Fibroblast of the conjunctiva (primary cell): ENCODE measurements at places on chromosomes 3 and 15.

GRCh38 chr3:30604093-30604492, 2.3 kb upstream of the TGFBR2 start:
- DNase-seq = no peak

- peak; percentile 29 for DNase-seq
These were observed 34.1 kb downstream of the AKAP13 start for GRCh38 chr15:85414495-85414894.

DNA sequence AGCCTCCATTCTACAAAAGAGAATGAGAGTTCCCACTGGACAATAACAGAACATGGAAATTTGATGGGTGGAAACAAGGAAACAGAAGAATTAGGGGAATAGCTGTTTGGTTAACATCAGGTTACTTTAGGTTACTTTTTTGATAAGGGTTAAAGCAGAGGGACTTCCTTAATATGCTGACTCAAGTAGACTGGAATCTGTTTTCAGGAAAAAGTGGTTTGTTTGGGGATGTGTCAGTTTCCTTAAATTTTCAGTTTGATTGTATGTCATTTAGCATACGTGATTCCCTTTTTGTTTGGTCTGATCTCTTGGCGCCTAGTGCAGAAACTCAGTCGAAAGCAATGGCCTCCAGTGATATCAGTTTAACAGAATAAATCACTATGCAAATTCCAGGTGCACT, 411.8 kb upstream of the GRM7 start:
- no peak for DNase-seq

DNA sequence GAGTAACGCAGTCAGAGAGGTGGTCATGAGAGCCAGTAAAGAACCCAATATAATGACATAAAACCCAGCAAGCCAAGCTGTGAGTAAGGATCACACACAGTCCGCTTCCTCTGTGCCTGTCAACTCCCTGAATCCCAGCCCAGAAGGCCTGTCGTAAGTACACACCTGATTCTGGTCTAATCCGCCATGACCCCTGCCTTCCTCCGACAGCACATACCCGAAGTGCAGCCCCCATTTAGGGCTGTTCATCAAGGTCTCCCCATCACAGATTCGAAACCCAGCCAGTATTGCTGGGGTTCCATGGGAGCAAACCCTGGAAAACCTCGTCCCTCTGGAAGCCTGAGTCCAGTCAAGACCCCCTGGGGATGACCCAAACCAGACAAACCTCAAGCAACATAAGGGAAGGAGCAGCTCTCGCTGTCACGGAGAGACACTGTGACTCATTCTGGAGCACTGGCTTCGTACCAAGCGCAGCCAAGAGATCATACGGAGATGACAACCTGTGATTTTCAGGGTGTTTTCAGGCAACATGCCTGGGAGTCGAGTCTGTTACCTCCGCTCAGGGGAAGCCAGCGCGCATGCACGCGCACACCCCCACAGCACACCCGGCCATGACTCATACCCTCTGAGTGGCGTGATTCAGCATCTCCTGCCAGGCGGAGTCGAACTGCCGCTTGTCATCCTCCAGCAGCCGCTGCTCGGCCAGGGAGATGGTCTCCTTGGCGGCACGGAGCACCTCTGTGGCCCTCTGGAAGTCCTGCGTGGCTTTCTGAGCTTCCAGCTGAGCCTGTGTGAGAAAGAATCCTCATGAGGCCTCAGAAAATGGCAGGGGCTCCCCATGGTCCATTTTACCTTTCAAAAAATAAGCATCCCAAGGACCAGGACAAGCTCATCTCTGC, 63.0 kb downstream of the SH3BP5 start:
- DNase-seq = peak; percentile 89

- DNase-seq = no peak
These were observed 102.9 kb upstream of the ARHGEF3 start for GRCh38 chr3:56904552-56905215.

- DNase-seq = no peak
These were observed 42.2 kb upstream of the POMGNT2 start for GRCh38 chr3:43148033-43148432.

- DNase-seq = no peak
These were observed 18.9 kb downstream of the PHC3 start for GRCh38 chr3:170162630-170163029.

DNA sequence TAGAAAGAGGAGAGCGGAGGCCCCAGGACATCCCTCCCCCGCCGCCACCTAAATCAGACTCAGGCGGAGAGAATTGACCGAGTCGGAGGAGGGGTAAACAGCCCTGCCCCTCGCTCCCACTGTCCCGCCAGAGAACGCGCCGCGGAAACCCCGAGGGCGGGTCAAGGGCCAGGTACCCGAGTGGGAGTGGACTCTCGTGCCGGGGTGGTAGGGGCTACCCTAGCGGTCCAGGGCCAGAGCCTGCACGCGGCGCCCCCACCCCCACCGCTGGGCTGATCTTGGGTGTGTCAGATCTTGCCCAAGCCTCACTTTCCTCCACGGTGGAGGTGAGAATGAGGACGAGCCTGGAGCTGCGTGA, 19.0 kb downstream of the SPATA12 start:
- DNase-seq = no peak

- no peak for DNase-seq
These were observed 351.7 kb upstream of the THRB start for GRCh38 chr3:24846286-24846860.

GRCh38 chr15:68768321-68768720, 52.4 kb downstream of the ANP32A start:
- DNase-seq = no peak

DNA sequence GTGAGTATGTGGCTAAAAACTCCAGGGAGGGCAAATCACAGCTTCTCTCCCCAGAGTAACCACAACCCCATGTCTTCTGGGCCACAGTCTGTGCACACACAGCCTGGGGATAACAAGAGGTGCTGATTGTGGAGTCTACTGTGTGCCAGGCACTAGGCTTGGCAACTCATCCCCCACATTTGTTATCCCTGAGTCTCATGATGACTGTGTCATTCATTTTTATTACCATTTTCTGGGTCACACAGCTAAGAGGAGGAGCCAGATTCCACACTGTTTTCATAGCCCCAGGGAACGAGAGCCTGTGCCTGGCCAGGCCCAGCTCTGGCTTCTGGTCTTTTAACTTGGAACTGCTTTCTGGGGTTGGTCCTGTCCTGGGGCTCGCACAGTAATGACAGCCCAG, 34.5 kb downstream of the ESYT3 start:
- DNase-seq = no peak

- DNase-seq = peak; percentile 9
These were observed 188.9 kb upstream of the ATP10A start for GRCh38 chr15:26051761-26052675.

- no peak for DNase-seq
These were observed 255.4 kb downstream of the ARPP21 start for GRCh38 chr3:35894735-35895134.

DNA sequence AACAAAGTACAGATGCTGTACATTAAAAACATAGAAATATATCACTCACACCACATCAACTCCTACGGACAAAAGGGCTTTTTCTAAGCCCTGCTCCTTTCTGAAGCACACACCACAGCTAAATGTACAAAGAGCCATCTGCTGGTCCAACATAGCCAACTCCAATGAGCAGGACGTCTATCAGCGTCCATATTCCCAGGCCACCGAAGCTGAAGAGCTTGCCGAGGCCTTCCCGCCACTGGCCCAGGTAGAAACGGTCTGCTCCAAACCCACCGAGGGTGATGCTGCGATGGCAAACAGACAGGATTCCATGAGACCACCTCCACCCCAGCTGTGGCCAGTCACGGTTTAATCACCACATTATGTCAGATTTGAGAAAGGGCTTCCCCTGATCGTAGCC, 9.8 kb downstream of the TM2D3 start:
- no peak for DNase-seq

DNA sequence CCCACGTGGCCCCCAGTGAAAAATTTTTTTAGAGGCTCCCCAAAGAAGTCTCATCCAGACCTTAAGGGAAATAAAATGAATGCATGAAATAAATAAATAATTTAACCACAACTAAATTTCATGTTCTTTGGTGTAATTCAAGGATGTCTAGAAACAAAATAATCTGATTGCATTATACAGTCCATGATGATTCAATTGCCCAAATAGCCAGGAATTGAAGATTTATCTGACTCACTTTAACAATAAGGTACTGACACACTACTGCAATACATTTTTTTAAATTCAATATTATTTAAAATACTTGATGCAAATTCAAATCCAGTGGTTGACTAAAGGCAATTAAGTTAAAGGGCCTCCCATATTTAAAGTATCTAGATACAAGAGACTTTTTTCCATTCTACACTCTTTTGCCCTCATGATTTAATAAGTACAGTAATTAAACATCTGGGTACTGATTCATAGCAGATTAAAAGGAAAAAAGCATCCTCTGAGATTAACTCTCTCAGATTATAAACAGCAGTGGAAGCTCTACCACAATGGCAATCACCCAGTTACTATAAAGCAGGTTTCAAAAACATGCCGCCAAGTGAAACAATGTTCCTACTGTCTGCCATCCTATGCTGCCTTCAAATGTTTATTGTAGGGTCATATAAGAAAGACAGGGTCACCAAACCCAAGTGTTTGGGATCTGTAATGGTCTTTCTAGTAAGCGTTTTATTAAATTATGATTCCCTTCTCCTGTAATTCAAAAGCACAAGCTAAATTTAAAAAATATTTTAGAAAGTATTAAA, 9.9 kb downstream of the UQCC5 start:
- no peak for DNase-seq

DNA sequence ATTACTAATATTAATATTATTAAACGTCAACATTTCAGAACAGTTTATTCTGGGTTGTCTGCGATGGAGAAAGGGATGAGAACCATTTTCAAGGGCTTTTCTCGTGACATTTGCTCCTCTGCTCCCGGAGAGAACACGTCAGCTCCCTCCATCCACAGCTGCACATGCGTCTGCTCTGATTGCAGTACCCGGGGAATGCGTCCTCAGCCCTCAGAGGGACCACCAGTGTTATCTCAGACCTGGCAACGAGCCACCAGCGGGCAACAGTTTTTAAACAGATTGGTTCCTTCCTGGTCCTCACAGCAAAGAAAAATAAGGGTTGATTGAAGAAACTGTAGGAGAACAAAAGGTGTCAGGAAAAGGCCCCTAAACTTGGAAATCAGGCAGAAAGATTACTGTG, 202.2 kb upstream of the ADAMTS9 start:
- DNase-seq = no peak
